ENCODE measurements at places on chromosomes 2 and 18.
A peak's percentile ranks its signal among the peaks of the same experiment; 100 is the strongest.

DNA sequence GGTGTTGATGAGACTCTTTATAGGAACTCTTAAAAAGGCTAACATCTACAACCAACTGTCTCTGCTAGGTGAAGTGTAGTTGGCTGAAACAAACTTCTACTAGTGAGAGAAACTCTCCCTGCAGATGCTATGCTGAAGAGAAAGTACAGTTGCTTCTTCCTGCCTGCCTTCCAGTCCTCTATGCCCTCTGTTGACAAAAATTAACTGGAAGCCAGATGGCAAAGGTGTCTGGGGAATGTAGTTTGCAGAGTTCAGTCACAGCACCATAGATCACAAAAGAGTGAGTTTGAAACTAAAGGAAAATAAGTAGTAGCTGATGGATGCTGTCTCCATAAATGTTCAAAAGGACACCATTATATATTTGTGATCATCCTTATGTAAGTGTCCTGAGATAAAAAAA lies 958.8 kb upstream of the NRXN1 start:
- no peak for DNase-seq

DNA sequence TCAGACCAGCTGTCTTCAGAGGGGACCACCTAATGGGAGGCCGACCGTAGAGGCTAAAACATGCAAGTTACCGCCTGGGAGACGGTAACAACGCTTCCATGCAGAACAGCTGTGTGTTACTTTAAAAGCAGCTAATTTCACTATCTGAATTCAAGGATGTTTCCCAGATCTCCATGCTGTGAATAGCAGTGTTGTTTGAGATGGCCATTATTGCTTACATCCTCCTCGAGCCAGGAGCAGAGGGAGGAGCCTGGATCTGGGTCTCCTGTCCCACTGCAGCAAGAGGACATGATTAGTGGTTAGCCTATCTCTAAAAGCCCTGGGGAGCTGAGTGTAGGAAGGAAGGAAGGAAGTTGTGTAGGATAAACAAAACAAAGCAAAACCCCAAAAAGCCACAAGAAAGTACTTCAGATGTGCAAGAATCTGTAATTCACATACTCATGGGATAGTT lies 50.9 kb downstream of the ACTR2 start:
- peak; percentile 19 for DNase-seq

GRCh38 chr2:7513834-7514233 lies 596.6 kb downstream of the RNF144A start:
- DNase-seq = no peak

DNA sequence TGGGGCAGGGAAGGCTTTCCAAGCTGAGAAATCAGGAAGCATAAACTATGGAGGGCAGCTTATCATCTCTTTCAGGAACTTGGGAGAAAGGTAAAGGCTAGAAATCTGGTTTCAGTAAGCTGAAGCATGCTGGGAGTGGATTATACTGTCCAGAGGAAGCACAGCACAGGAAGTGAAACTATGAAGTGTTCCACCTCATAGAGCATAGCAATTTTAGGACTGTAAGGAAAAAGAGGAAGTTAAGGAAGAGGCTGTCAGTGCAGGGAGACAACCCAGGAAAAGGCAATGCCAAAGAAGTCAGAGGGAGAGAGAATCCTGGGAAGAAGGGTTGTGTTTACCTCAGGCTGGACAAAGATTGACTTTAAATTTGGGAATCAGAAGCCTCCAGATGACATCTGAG lies 51.9 kb downstream of the EFEMP1 start:
- no peak for DNase-seq

- DNase-seq = peak; percentile 9
These were observed 525.6 kb downstream of the MBD2 start for GRCh38 chr18:53698907-53699306.

GRCh38 chr2:120552800-120553481 lies 182.7 kb upstream of the GLI2 start:
- DNase-seq = peak; percentile 48

DNA sequence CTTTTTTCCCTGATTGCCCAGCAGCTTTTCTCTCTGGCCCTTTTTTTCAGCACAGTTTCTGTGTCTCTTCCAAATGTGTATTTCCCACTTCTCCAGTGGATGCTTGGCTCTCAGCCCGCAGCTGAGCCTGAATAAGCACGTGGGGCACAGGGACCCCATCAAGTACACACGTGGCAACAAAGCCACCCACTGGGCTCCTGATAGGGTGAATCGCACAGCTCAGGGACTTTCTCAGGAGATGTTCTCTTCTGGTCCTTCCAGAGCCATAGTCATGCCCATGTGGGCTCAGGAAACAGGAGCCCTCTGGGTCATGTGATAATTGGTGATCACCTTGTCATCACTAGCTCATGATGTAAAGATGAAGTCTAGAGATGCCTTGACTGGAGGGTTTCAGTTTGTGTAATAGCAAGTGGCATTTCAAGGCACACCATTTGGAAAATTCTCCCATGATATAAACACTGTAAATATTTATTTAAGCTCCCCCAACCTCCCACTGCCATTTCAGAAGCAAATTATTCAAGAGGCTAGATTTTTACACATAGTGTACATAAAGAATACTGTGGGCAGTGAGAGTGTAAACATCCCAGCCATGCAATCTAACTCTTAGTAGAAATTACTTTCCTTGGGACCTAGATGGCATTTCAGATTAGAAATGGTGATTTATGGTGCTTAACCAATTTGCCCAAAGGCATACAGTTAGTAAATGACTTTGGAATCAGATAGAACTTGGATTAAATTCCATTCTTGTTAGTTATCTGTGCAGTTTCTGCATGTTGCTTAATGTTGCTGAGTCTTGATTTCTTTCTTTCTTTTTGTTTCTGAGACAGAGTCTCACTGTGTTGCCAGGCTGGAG lies 597.5 kb downstream of the SLC4A3 start:
- no peak for DNase-seq

GRCh38 chr2:96830044-96830562 lies 13.7 kb downstream of the ANKRD23 start:
- no peak for DNase-seq

DNA sequence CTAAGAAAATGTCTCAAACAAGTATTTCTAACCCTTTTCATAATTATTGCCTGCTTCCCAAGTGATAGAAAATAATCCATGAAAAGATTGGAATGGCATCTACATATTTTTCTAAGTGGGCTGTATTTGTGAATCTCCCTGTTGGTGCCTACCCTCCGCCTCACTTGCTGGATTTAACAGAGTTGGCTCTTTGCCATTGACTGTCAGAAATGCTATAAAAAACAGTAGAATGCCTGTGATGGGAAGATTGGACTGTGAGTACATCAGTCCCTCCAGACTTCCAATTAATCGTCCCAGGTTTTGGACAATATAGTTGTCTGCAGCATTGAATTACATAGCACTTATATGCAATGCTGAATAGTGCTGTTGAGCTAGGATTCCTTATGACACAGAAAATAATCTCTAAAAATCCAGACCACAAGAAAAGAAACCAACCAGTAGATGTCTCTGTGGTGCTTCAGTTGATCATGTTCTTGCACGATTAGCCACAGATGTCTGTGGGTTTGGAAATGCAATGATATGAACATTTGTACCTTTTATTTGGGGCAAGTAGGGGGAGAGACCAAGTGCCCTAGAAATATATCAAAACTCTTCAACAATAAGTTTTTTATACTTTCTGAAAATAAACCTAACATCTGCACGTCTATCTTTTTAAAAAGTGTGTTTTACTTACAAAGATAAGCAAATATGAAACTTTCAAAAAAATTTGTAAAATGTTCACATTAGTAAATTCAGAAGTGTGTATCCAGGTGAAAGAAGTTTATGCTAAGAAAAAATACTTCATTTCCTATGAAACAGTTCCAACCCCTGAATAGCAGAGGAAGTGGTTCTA lies 88.5 kb downstream of the DYNAP start:
- peak; percentile 85 for DNase-seq

DNA sequence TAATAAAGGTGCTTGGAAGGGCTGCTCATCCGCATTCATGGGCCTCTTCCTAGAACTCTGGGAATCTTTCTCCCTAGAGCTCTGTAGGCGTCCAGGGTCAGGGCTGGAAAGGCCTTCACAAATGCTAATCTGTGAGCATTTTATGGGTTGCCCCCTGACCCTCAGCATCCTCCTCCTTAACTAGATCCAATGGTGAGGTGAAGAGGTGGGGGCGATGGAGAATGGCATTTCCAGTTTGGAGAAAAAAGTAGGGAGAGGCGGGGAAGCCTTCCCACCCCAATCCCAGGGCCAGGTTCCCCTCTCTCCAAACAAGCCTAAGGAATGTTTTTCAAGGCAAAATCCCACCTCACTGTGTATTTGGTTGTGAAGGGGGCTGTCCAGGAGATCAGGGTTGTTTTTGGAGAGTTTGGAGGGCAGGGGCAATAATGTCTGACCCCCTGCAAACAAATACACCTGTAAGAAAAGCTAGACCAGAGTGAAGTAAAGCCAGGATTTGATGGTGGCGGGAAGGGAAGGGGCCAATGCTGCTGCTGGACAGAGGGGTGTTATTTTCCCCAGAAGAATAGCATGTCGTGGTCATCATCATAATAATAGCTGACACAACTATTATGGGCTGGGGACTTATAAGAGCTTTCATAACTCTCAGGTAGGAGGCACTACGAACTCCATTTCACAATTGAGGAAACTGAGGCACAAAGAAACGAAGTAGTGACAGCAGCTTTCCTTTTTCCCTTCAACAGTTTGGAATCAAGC lies 1.4 kb upstream of the MYCN start:
- DNase-seq = no peak

DNA sequence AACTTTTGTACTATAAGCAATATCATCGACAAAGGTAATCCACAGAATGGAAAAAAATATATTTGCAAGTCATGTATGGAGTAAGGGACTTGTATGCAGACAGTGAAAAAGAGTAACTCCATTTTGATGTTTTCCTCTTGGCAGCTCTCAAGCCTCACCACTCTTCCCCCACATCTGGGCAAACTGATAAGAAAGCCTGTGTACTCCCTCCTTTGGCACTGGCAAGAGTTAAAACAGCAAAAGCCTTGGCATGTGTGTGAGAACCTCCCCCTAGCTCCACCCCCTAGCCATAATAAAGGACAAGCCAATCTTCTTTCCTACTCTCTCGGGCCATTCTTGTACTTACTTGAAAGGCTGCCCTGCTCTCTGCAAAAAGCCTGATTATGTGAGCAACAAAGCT lies 335.2 kb downstream of the LRATD1 start:
- peak; percentile 45 for DNase-seq

DNA sequence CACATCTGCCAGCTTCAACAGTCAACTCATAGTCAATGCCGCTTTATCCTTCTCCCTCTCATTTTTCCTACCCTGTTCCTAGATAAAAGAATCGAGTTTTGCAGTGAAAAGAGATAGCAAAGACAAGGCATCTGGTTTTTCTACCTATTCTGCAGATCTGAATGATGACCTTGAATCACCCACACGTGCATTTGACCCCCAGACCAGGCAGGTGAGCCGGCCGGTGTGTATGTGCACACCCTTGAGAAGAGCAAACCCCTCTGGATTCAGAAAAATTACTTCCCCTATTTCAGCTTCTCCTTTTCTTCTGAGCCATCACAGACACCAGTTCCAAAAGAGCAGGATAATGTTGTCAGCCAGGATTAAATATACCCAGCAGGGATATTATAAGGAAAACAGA lies 115.6 kb upstream of the ST6GAL2 start:
- DNase-seq = peak; percentile 8

- DNase-seq = no peak
These were observed 206.4 kb upstream of the ARL4C start for GRCh38 chr2:234703258-234703657.

DNA sequence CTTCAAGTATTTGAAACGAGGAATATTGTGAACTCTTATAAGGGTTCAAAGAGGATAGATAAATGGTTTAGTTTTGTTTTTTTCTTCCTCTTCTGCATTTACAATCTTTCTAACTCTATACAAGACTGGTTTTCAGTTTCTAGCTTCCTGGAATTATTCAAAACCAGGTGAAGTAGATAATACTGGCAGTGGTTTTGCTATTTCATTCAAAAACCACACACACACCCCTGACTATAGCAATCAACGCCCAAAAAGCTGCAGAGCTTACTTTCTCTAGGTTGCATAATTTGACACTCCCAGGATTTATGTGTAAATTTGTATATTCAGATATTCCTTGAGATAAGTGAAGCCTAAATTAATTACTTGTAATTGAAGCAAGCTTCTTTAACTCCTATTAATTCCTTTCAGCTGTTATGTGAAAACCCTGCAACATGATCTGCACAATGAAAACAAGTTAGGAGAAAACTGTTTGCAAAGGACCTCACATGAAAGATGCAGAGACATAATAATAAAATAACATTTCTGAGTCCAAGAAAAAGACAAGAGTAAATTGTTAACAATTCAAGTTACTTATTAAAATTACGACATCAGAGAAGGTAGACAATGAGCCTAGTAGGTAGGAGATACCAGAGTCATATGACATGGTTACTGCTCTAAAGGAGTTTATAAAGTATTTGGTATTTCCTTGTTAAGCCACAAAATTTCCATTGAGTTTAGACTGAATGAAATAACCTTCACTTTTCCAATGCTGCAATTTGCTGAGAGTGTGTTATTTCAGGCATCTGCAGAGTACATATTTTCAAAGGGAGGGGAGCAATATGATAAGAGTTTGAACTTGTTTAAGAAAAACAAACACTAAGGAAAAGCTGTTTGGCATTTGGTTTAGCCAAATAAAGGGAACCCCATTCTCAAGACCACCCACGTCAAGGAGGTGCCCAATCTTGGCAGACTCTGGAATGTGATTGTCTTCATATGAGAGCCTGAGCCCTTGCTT lies 1.6 kb upstream of the NFE2L2 start:
- peak; percentile 86 for DNase-seq

DNA sequence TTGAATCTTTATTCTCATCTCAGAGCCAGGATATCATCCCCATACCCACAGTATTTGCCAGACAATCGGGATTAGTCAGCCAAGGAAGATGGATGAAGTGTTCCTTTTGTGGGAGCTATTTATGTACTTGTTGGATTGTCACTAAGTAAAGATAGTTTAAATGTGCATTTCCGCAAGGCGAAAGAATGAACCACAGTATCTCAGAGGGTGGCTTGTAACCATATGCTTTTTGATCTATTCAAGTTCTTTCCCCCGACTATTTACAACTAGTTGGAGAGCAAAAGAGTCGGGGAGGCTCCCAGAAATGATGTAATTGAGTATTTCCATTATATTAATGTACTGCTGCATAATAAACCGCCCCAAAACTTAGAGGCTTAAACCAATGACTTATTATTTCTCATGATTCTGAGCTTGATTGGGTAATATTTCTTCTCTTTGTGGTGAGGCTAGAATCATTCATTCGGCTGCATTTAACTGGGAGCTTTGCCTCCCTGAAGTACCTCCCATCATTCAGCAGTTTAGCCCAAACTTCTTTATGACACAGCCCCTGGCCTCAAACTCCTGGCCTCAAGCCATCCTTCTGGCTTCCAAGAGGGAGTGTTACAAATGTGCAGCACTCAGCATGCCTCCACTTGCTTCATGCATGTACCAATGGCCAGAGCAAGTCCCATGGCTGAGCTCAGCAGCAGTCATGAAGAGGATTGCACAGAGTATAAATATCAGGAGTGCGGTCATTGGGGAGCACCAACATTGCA lies 423.7 kb downstream of the METTL4 start:
- DNase-seq = no peak

GRCh38 chr18:5955861-5956260 lies 60.5 kb upstream of the TMEM200C start:
- no peak for DNase-seq
